ENCODE measurements at places on chromosomes 6 and 20.

DNA sequence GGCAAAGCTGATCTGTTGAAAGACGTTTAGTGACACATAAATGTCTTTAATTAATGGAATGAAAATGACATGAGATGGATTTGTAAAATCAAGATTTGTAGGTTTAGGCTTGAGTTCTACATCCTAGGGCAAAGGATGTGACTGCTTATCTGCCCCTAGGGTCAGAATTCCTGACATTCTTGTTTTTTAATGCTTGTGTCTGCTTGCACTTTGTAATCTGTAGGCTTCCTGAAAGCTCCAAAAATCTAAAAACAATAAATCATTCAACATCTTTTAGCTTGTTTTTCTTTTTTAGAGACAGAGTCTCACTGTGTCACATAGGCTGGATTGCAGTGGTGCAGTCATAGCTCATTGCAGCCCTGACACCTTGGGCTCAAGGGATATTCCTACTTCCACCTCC, 107.9 kb upstream of the MLIP start:
- no peak for DNase-seq

GRCh38 chr20:17061715-17062114, 165.1 kb upstream of the PCSK2 start:
- DNase-seq = no peak

DNA sequence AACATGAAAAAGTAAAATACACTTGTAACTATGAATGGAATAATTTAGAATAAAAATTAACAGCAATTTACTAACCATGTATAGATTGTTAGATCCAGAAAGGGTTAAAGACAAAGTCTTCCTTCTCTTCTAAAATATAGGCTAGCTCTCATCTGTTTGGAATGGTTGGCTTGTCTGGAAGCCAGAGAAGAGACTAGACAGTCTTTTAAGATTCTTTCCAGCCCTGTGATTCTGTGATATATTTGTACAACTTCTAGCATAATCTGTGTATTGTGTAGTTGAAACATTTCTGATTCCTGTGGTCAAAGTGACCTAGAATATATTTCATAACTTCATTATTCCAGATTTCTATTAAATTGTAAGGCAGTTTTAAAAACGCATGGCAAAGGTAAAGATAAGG, 196.6 kb downstream of the UST start:
- DNase-seq = no peak

DNA sequence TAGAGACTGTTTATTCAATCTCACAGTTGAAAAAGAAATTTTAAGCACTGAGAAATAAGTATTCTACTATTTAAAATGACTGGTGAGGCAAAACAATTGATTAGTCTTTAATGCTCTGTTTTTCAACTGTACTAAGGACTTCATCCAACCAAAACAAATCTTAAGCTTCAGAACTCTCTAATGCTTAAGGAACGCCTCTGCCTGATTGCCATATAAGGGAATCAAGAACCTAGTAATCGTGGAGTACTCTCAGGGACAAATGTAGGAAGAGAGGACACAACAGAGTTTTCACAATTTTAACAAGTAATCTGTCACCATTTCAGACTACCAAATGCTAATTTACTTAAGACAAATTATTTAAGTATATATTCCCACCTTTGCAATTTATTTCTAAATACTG, 16.1 kb downstream of the FBXO30 start:
- no peak for DNase-seq

GRCh38 chr20:3557237-3557785, 86.5 kb downstream of the ATRN start:
- DNase-seq = no peak

DNA sequence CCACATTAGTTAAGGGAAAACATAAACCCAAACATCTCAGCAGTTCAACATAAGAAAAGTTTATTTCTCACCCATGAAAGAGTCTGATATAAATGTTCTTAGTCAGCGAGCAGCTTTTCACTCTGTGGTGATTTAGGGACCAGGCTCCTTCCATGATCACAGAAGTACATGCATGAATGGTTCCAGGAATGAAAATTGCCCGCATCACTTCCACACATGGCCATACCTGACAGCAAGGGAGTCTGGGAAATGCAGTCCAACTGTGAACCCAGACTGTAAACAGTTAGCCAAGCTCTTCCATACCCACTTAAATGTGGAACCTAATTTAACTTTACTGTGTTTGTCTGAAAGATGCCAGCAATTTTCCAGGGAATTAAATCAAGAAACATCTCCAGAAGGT, 353.9 kb downstream of the HACE1 start:
- no peak for DNase-seq

DNA sequence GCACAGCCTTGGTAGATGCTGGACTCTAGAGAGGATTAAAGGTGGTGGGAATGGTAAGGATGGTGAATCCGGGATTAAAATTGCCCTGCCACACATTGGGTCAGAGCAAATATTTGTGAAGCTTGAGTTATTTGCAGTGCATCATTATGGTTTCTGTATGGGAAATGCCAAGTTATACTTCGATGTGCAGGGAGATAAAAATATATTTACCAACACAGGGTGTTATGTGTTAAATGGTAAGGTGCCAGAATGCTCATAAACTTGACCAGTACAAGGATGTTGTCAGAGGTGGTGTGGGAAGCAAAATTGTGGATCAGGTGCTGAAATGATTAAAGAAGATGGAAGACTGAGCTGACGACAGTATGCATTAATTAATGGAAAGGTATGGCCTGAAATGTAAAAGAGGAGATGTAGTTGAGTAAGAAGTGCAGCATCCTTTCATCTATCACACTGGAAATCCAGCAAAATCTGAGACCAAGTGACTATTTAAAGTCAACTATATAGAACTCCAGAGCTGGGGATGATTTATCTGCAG, 262.3 kb downstream of the ADGB start:
- DNase-seq = no peak

DNA sequence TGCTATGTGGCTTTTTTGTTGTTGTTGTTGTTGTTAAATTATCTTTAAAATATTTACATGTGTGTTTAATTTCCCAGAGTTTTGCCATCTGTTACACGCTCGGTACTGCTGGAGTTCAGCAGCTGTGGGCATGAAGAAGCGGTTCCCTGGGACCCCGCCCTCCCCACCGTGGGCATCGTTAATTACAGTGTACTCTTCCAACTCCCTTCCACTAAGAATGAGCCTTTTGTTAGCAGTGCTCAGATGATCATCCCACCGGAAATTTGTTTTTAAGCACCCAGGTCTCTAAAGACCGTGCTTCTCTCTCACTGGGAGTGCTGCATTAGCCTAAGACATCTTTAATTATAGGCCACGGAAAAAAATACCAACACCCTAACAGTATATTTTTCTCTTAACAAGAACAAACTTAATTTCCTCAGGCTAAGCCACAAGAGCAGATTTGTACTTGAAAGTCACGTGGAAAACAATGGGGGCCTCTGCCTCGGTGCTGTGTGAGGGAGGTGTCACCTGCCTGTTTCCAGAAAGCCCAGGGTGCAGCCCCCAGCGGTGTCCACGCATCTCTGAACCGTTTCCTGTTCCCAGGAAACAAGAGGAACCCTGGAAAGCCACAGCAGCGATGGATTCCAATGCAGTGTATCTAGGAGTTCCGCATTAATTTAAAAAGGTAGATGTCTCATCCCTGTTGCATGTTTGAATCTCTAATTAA, 113.3 kb upstream of the FRMD1 start:
- DNase-seq = no peak

DNA sequence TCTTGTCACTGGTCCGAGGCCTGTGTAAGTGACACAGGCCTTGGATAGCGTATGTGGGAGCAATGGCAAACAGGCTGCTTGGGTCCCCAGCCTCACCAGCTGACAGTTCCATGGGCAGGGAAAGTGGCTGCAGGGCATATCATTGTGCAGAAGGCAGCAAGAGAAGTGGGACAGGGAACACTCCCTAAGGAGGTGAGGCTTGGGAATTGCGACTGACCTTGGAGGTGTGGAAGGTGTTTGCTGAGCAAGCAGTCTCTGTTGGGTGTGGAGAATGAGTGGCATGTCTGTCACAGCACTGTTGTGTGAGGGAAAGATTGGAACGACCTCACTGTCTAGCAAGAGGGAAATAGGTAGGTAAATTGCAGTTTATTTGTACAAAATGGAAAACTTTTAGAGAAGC, 16.8 kb downstream of the POFUT1 start:
- no peak for DNase-seq

- no peak for DNase-seq
Measured at GRCh38 chr6:125354649-125355048, 52.9 kb upstream of the HDDC2 start.

- DNase-seq = no peak
Measured at GRCh38 chr6:35485402-35485877, 11.4 kb downstream of the TEAD3 start.

GRCh38 chr6:145497006-145497405, 238.3 kb downstream of the EPM2A start:
- no peak for DNase-seq

GRCh38 chr20:11267131-11267761, 593.4 kb upstream of the JAG1 start:
- no peak for DNase-seq

- DNase-seq = peak; percentile 20
Measured at GRCh38 chr20:3786126-3786484, 435 bp downstream of the CENPB start.

DNA sequence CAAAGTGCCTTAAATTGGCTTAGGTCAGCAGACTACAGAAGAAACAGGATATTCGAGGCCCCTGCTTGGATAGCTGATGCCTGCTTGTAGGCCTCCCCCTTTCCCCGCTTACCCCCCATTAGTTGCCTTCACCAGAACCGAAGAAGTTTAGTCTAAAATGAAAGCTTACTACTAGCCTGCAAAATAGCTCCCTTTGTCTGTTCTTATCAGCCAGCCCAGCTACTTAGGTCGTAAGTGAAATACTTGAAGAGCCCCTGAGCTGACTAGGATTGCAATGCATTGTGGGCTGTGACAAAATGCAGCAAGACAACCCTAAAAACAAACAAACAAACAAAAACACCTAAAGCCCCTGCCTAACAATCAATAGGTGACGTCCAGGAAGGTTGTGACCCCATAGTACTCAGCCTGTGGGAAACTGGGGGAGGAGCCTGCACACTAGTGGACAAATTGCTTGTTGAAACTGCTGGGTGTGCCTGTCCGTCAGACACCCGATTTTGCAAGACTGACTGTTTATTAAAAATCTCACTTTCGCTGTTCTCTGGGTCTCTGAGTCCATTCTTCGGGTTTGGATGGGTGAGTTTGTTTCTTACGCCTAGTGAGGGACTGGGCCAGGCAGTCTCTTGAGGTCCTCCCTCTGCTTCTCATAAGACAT, 105.0 kb upstream of the DUSP22 start:
- DNase-seq = no peak

GRCh38 chr6:159005436-159005835, 5.4 kb upstream of the RSPH3 start:
- no peak for DNase-seq

- DNase-seq = no peak
Measured at GRCh38 chr6:66553441-66553840, 846.4 kb upstream of the EYS start.

- no peak for DNase-seq
Measured at GRCh38 chr6:14193524-14193923, 76.0 kb downstream of the CD83 start.

GRCh38 chr6:127855542-127856159, 45.2 kb downstream of the THEMIS start:
- no peak for DNase-seq

- DNase-seq = peak; percentile 6
Measured at GRCh38 chr20:57596998-57597939, 23.0 kb downstream of the ZBP1 start.

DNA sequence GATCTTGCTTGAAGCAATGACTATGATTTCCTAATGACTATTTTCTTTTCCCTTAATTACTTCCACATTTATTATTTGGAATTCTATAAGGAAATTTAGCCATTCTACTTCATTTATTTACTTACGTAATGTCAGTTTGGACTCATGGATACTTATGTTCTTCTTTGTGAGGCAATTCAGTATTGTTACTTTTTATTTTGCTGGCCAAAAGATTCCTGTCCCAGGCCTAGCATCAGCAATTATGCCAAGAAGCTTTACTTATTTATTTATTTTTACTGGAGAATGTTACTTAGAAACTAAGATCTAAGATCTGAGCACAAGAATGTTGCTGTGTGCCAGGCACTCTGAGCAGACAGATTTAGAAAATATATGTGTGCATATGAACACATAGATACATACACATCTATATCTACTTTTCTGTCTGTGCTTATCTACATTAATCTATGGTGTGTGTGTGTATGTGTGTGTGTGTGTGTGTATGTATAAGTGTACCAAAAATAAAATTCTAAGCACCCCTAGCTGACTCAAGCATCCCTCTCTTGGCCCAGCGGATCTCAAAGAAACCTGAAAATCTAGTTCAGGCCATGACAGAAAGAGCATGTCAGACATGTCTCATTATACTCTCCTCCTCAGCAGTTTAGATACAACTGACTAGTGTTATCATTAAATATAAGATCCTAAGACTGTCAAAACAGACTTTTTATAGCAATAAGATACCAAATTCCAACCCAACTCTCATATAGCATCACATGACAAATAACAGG, 640.0 kb upstream of the GJE1 start:
- no peak for DNase-seq

DNA sequence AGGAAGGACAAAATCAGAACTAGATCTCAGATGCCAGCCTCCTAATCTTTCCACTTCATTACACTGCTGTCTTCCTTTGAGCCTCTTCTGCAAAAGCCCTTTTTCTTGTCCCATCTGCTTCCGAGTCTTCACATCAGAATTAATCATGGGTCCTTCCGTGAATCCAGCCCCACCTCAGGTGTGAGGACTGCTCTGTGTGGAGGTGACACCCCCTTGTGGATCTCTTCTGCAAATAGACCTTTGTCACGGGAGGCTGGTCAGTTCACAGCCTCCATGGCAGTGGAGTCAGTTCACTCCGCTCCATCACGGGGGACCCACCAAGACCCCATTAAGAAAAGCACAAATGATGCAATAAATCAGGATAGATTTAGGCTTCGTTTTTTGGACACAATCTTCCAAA, 171.1 kb downstream of the ADAT2 start:
- DNase-seq = no peak

- DNase-seq = peak; percentile 33
Measured at GRCh38 chr6:27582928-27583725, 110.2 kb upstream of the ZNF184 start.

All from NCI-H1694 treated with DMSO at 0.1 percent for 48 hours (cell line).